RPMI8226 (cell line): ENCODE measurements at places on chromosomes 6 and 20.
A peak's percentile ranks its signal among the peaks of the same experiment; 100 is the strongest.

DNA sequence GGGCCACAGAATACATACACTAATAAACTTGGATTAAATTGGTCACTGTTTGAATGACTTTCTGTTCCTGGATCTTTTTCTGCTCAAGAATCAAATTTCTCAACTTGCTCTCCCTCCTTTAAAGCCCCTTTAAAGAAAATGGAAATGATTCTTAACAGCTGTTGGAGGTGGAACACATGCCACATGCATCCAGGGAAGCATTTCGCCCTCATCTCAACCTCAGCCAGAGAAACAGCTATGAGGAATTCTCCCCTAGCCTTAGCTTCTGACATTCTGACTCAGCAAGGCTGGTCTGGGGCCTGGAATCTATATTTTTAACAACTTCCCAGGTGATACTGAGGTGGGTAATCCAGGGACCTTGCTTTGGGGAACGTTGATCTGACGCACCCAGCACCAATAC is 263.4 kb upstream of the ECI2 start:
- DNase-seq: no peak

GRCh38 chr6:106739387-106739786 is 110.0 kb downstream of the QRSL1 start:
- no peak for DNase-seq

GRCh38 chr6:35973670-35974222 is 50.7 kb downstream of the SLC26A8 start:
- DNase-seq: peak; percentile 92

- DNase-seq: no peak
Observed at GRCh38 chr6:144047688-144048087, 39.6 kb upstream of the PLAGL1 start.

DNA sequence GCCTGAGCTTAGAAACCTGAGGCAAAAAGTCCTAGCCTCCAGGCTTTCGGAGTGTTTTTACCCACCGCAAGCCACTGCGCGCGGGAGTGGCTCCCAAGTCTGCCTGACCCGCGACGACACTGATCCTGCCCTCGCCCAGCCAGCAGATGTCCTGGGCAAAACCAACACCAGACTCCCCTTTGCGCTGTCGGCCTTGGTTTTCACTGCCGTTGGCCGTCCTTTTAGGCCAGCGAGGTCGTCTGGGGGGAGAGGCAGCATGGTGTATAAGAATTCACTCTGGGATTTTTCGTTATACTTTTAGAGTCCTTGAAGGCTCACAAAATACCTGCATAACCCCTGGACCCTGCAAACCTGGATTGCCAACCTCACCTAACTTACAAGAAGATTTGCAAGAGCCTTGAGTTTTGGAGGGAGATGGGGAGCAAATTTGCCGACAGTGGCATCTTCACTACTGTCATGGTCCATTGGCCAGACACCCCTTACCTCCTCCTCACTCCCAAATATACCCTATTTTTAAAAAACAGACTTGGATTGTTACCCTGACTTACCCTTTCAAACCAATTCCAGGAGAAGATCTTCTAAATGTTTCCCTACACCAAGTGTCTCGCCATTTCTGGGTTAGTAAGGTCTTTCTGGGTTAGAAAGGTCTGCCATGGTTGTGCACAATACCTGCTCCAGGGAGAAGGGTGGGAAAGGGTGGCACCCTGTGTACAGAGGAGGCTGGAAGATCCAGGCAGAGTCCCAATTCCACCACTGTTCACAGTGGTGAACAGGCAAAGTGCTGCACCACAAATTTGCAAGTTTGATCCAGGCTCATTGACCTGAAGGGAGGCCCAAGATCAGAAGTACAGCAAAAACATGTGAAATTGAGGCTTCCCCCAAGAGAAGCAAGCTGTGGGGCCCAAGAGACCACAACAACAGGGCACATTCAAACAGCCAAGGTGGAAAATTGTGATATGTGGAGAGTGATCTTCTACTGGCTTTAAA is 4.4 kb downstream of the FOXA2 start:
- DNase-seq: no peak

GRCh38 chr20:3541887-3542721 is 71.3 kb downstream of the ATRN start:
- DNase-seq: no peak

- no peak for DNase-seq
Observed at GRCh38 chr6:166566026-166567011, 20.2 kb downstream of the RAMACL start.

DNA sequence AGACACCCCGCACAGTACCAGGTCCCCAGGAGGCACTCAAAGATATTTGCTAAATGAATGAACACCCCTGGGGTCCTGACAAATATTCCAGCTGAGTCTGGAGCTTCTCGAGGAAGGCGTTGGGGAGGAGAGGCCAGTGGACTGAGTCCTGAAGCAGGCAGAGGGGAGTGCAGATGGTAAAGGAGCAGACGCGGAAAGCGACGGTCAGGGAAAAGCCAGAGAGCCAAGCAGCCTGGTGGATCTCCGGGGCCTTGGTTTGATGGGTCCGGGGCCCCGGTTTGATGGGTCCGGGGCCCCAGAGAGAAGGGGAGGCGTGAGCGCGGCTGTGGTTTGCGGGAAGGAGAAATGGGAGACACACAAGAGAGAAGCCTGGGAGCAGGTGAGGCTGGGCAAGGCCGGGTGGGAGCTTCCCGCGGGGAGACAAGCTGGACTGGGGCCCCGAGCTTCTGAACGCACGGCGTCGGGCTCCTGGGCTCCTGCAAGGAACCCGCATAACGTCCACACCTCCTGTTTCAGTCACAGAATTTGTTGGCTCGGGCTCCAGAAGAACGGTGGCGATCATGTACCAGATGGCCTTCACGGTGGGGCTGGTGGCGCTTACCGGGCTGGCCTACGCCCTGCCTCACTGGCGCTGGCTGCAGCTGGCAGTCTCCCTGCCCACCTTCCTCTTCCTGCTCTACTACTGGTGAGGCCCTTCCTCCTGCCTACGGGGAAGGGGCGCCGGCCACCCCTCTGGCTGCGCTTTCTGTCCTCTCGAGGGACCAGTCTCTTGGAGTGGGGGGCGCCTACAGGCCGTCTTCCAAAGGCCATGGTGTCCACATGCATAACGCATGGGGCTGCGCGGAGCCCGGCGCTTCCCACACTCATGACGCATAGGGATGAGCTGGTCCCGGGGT is 12.1 kb downstream of the SLC22A1 start:
- DNase-seq: no peak

DNA sequence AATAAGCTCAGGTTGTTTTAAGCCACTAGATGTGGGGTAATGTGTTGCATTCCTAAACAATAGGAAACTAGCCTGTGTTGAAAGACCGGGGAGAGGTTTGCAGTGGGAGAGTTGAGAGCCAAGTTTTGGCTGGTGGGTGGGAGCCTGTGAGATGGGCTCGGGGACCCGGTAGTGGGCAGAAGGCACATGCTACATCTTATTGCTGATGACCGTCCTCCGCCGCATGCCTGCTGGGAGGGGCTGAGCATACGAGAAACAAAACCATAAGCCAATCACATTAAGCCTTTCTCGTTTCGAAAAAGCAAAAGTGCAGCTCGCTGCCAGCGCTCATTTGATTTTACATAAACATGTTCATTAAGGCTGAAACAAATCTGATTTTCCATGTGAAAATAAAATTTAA is 57.4 kb upstream of the MPC1 start:
- DNase-seq: no peak

DNA sequence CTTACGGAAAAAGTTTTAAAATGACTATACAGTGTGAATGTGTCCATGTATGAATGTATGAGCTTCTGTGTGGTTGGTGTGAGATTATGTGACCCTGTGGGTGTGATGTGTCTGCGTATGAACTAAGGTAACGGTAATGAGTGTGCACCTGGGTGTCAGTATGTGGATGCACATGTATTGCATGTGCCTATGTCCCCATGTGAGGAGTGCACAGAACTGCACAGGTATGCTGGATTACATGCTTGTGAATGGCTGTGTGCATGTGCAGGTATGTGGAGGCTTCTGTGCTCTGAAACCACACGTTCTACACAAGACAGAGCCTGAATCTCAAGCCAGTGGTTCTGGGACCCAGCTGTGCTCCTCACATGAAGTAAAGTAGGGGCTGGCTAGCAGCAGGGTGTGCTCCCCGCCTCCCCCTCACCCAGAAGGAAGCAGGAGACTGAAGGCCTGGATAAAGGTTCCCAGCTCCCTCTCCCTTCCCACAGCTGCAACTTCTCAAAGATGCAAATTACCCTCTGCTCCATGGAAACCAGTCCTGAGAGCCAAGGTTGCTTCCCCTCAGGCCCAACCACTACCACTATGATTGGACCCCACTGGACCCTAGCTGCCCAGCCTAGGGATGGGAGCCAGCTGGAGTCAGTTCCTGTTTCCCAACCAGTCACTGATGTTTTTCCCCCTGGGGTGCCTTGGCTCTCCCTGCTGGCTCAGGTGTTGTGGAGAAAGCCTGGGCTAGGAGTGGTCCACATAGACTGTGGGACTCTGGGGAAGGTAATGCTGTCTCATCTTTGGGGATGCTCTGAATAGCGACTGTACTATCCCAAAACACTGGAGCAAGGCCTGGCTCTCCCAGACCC is 24.8 kb upstream of the SPDEF start:
- no peak for DNase-seq

- DNase-seq: no peak
Observed at GRCh38 chr6:167856474-167856873, 29.8 kb downstream of the AFDN start.

DNA sequence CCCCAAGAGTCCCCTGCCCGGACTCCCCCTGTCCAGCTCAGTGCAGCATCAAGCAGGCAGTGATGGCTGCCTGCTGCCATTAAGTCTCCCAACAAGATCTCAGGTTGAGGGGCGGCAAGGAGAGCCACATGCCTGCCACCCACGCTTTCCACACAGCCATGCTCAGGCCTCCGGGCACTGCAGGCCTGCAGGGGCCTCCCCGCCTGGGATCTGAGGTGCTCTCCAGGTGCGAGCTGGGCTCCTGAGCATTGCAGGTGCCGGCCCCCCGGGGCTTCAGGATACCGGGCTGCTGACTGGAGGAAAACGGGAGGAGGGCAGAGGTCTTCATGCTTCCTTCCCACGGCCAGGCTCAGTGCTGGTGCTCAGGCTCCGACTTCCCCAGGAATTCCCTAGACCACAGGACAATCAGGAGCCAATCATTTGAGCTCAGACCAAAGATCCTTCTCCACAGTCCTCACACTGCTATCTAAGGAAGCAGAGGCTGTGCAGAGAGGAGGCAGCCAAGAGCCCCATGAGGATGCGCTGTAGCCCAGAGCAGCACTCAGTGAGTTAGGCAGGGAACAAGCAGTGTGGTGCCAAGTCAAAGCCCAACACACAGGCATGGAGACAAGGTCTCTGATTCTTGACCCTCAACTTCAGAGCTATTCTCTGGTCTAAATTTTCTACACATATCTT is 52.7 kb downstream of the PYGB start:
- DNase-seq: peak; percentile 77
